NCI-H187 (cell line): ENCODE measurements at places on chromosomes 16 and 17.

DNA sequence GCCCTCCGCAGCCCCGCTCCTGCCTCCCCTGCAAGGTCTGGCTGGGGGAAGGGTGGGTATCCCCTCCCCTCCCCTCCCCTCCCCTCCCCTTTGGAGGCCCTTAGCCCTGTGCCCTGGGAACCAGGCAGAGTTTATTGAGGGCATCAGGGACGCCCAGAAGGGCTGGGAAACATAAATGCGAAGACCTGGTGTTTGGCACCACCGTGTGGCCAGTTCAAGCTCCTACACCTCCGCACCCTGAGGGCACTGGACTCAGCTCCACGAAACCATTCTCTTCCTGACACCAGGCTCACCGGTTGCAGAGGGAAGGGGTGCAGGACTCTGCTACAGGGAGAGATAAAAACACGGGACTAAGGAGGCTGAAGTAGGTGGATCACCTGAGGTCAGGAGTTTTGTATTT is 1.0 kb upstream of the AIPL1 start:
- peak; percentile 17 for DNase-seq

GRCh38 chr17:50180111-50180510 is 14.3 kb downstream of the SGCA start:
- DNase-seq, result no peak

GRCh38 chr17:46121841-46122485 is 71.3 kb downstream of the KANSL1 start:
- DNase-seq, result no peak

GRCh38 chr17:60149691-60150582 is at the start of gene CA4:
Gene CA4 (plus strand): TSS chr17:60149973. CDS start chr17:60150035, 62 bp downstream.
- DNase-seq, result no peak

DNA sequence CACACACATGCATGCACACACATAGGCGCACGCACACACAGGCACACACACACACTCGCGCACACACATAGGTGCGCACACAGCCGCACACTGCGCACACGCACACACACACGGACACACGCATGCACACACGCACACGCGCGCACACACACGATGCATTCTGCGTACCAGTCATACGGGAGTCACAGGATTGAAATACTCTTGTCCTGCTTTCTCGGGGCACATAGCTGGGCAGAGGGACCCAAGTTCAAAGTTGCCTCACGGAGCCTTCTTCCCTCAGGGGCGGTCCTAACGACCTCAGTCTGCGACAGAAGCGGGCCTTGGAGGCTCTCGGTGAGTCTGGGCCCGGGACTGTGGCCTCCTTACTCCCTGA is 56.0 kb downstream of the MRM1 start:
- no peak for DNase-seq

DNA sequence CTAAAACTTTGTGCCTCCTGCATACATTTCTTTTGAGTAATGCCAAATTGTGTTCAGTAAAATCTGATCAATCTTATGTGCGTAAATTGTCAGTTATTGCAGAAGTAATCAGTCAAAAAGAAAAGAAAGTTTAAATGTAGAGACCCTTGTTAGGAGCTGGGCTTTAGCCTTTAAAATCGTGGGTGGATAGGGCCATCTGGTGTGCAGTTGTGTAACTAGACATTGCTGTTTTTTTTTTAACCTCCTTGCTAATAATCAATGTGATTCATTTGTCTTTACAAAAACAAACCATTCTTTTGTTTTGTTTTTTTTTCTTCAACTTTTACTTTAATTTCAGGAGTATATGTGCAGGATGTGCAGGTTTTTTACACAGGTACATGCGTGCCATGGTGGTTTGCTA is 5.3 kb upstream of the WWOX start:
- DNase-seq, result no peak

- DNase-seq, result no peak
Observed at GRCh38 chr16:3400446-3400778, 392 bp downstream of the ZSCAN32 start.
